ENCODE measurements at places on chromosomes 4 and X. TPM values are rescaled to one million over a fixed set of nuclear protein-coding genes. Genes with fewer than 3 reads are reported as not detected.

- DNase-seq = peak; percentile 28
Measured at GRCh38 chr4:90769251-90769650, 642.1 kb downstream of the CCSER1 start.

GRCh38 chr4:110621328-110621812 is 1.5 kb downstream of the PITX2 start:
- no peak for DNase-seq

DNA sequence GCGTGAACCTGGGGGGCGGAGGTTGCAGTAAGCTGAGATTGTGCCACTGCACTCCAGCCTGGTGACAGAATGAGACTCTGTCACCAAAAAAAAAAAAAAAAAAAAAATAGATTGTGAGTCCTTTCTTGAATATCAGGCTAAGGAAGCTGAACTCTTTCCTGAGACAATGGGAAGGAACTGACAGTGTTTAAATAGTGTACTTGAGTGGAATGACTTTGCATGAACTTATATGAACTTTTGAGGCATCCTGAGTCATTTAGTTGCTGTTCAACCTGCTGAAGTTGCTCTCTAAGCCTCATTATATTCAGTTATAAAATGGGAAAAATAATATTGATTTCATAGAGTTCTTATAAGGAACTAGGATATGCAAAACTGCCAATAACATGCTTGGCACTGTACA is 79.3 kb upstream of the LIMCH1 start:
- no peak for DNase-seq

- no peak for DNase-seq
Measured at GRCh38 chr4:122622400-122622799, 1.5 kb upstream of the IL21 start.

TCEAL6 gene
- polyA plus RNA-seq = 1.1 TPM

CXCL8 gene
- 0.78 TPM for polyA plus RNA-seq

SFRP2 gene
- polyA plus RNA-seq = 3.5 TPM

Measured in large intestine (tissue), 12 donors.